ENCODE measurements at places on chromosomes 7 and 10. TPM values are rescaled to one million over a fixed set of nuclear protein-coding genes. Genes with fewer than 3 reads are reported as not detected.
A peak's percentile ranks its signal among the peaks of the same experiment; 100 is the strongest.

DNA sequence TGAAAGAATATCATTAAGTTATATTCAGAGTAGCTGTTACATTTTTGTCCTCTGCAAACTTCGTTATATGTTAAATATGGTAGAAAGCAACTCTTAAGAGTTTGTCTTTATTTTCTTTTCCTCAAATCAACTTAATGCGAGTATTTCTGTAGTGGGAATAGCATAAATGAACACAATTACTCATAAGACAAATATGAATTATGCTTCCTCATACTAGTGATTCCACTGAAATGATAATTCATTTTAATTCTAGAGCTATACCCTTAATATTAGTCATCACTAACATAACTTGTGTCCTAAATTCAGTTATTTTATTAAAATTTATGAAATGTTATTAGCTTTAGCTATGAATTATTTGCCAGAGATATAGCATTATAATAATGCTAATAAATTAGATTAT, 820.6 kb upstream of the KCND2 start:
- no peak for DNase-seq

DNA sequence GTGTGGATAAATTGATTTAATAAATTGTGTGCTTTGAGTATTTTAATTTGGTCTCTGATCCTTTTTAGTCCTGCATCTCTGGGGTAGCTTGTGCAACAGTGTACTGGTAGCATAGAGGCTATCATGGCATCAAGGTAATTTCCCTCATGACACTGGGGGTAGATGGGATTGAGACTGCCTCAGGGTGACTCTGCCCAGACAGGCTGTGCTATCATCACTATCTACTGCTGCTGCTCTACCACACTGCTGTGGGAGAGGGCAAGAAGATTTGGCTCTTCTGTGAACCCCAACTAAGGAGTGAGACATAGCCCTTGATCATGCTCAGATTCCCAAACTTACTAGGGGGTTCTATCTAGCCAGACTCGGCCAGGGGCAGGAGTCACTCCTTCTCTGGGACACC, 43.6 kb upstream of the JAZF1 start:
- no peak for DNase-seq

DNA sequence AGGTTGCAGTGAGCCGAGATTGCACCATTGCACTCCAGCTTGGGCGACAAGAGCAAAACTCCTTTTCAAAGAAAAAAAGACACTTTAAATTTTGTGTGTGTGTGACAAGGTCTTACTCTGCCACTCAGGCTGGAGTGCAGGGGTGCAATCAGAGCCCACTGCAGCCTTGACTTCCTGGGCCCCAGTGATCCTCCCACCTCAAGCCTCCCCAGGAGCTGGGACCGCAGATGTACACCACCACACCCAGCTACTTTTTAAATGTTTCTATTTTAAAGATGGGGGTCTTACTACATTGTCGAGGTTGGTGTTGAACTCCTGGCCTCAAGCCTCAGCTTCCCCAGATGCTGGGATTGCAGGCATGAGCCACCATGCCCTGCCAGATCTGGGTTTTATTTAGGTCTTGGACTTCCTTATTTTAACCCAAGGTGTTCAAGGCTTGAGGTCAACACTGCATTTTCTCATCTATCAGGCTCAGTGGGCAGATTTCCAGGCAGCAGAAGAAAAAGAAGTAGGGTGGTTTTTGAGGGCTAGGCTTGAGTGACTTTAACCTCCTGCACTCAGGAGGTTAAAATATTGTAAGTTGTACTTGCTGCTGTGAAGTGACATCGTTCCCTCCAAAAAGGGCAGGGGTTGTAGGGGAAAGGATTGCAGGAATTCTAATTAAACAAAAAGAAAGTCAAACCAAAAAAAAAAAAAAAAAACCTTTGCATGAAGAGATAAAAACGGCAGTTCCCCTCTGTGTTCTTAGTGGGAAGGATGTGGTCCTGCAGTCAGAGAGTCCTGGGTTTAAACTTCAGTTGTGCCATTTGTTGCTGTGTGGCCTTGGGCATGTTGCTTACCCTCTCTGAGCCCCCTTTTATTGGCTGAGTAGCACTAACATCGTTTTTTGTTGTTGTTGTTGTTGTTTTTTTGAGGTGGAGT, 71.5 kb downstream of the CARD11 start:
- no peak for DNase-seq

GRCh38 chr7:102925976-102926782, 13.4 kb downstream of the LRRC17 start:
- DNase-seq, result no peak

DNA sequence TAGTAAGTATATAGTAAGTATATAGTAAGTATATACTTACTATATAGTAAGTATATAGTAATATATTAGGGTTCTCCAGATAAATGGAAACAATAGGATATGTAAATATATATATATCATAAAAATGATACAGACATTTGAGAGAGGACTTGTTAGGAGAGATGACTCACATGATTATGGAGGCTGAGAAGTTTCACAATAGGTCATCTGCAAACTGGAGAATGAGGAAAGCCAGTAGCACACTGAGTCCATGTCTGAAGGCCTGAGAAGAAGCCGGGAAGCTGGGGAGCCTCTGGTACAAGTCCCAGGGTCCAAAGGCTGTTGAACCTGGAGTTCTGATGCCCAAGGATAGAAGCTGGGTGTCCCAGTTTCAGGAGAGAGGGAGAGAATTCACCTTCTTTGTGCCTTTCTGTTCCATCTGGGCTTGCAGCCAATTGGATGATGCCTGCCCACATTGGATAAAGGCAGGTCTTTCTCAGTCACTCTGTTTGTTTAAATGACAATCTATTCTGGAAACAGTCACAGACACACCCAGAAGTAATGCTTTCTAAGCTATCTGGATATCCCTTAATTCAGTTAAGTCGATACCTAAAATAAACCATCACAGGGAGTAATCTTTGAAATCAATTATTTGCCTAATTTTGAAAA, 205.5 kb upstream of the CDC14C start:
- no peak for DNase-seq

GRCh38 chr10:76297358-76297757, 865.9 kb downstream of the LRMDA start:
- no peak for DNase-seq

- no peak for DNase-seq
Measured at GRCh38 chr10:72694476-72695369, 2.8 kb downstream of the MCU start.

DNA sequence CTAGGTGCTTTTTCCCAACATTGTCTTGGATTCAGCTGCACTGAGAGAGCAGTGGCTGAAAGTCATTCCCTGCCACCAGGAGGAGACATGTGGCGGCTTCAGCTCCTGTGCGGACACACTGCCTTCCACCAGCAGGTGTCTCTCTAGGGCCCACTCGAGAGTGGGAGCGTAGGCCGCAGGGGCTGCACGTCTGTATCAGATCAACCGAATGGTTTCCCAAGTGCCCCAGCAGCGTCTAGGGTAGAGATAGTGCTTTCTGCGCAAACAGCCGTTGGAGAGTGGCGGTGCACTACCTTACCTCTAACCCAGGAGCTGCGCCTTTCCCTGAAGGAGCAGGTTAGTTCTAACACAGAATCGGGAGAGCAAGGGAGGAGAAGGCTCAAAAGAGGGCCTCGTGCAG, 31.7 kb downstream of the PAPOLB start:
- peak; percentile 73 for DNase-seq

DNA sequence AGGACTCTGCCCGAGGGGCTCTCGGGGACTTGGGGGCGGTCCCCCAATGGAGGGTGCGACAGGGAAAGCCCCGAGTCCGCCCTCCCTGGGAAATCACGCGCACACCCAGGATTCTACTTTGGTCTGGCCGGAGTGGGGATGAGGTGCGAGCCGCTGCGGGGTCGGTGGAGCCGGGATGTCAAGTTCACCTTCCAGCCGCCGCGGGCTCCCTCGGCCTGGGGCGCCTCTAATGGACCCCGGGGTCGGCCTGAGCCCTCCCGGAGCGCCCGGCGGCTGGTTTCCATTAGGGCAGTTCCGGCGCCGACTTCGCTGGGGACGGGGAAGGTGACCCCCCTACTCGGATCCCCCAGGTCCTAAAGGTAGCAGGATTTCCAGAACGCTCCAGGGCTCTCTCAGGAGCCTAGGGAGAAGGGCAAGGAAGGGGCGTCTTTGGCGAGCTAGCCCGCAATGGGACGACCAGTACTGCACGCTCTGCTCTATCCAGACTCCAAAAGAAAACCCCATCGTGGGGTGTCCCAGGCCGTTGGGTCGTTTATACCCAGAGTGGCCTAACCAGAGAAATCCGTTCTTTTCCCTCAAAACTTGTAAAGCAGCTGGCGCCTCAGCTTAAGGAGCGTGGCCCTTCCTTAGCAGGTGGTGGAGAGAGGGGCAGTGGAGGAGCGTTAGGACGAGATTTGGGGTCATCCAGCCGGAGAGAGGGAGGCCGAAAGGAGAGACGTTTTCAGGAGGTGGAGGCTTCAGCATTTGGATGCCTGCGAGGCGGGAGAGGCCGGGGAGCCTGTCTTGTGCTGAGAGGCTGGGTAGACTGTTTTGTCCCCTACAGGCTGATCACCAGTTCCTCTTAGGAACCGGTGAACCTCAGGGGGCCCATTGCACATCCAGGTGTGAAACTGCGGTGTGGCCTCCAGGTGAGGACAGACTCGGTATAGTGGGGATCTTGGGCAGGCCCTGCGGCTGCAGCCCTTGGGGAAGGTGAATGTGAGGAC, 860 bp upstream of the WDR86 start:
- DNase-seq, result no peak

GRCh38 chr10:31908157-31908556, 20.5 kb downstream of the ARHGAP12 start:
- no peak for DNase-seq

DNA sequence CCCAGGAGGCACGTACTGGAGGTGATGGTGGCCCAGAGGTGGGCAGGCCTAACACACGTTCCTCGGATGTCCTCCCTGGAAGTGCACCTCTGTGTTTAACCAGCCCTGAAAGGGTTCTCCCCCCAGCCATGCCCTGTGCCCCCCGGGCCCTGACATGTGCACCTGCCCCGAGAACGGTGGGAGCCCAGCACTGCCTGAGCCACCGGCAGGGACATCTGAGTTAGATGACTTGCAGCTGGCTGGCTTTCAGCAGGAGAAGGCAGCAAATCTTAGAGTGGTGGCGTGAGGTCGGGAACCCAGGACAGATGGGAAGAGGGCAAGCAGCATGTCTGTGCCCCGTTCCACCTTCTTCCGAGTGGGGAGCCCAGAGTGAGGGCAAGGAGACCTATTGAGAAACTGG, 291.8 kb downstream of the TCERG1L start:
- no peak for DNase-seq

- DNase-seq, result no peak
Measured at GRCh38 chr7:101411508-101411874, 48.8 kb downstream of the COL26A1 start.

PPP1R3C gene
- 1.7 TPM for total RNA-seq

C10orf90 gene
- not detected for total RNA-seq

RBM48 gene
- 8.6 TPM for total RNA-seq

ITIH5 gene
- total RNA-seq, result 7.6 TPM

All from H1 (cell line).